ENCODE measurements at places on chromosomes 4 and X. TPM values are rescaled to one million over a fixed set of nuclear protein-coding genes. Genes with fewer than 3 reads are reported as not detected.

The HTRA3 gene
- 2.8 TPM for total RNA-seq

The PPP2R2C gene
- total RNA-seq, result 111 TPM

The ATRX gene
- 274 TPM for total RNA-seq

The AKAP4 gene
- total RNA-seq, result not detected

The ARR3 gene
- not detected for total RNA-seq

The SSX1 gene
- not detected for total RNA-seq

The SYTL5 gene
- 10.1 TPM for total RNA-seq

The GABRE gene
- total RNA-seq, result 4.4 TPM

The OPN1MW2 gene
- not detected for total RNA-seq

The SLC9B1 gene
- total RNA-seq, result 3.7 TPM

The TMEM47 gene
- total RNA-seq, result 90.2 TPM

The FRG2 gene
- not detected for total RNA-seq

The SRPK3 gene
- total RNA-seq, result 0.46 TPM

The F8A2 gene
- not detected for total RNA-seq

The CYP2U1 gene
- 13.6 TPM for total RNA-seq

The CT45A7 gene
- not detected for total RNA-seq

The MAGEB1 gene
- not detected for total RNA-seq

The XAGE1A gene
- total RNA-seq, result not detected

The APOOL gene
- 12.5 TPM for total RNA-seq

The MAGEC2 gene
- not detected for total RNA-seq

The BCORL1 gene
- total RNA-seq, result 2.8 TPM

The CXCL5 gene
- total RNA-seq, result 0.92 TPM

The S100G gene
- total RNA-seq, result not detected

The UBQLN2 gene
- total RNA-seq, result 37.6 TPM

The FAM9B gene
- not detected for total RNA-seq

The ZNF630 gene
- total RNA-seq, result 5.3 TPM

The VCX2 gene
- not detected for total RNA-seq

The ANXA10 gene
- not detected for total RNA-seq

The SSX4 gene
- not detected for total RNA-seq

The THAP6 gene
- 18.7 TPM for total RNA-seq

The ANXA3 gene
- total RNA-seq, result 24.7 TPM

The ANOS1 gene
- 92.7 TPM for total RNA-seq

The PASD1 gene
- not detected for total RNA-seq

The CXorf49B gene
- not detected for total RNA-seq

The AKAP14 gene
- 5.1 TPM for total RNA-seq

The STOX2 gene
- 60.4 TPM for total RNA-seq

The P2RY4 gene
- not detected for total RNA-seq

The TNMD gene
- total RNA-seq, result 0.23 TPM

The CTAG1B gene
- not detected for total RNA-seq

The FDCSP gene
- total RNA-seq, result not detected

The PAGE4 gene
- not detected for total RNA-seq

The CENPI gene
- 10.1 TPM for total RNA-seq

The COL25A1 gene
- 62.1 TPM for total RNA-seq

Measured in diencephalon (tissue), 1 donor.